Fibroblast of villous mesenchyme (primary cell): ENCODE measurements at places on chromosomes 1 and 21. TPM values are rescaled to one million over a fixed set of nuclear protein-coding genes. Genes with fewer than 3 reads are reported as not detected.

ANKRD45 gene
- total RNA-seq, result 0.43 TPM in 1 of 2 replicates, not detected in the other

MPL gene
- not detected in 2 replicates for total RNA-seq

BGLAP gene
- not detected in 2 replicates for total RNA-seq

OR2T35 gene
- total RNA-seq, result not detected in 2 replicates

OVAAL gene
- not detected in 2 replicates for total RNA-seq

ALPL gene
- total RNA-seq, result 1.3 and 1.7 TPM in 2 replicates

ZMYND12 gene
- 0.32 and 0.86 TPM in 2 replicates for total RNA-seq

TMPRSS3 gene
- total RNA-seq, result not detected in 2 replicates

AMPD1 gene
- total RNA-seq, result not detected in 2 replicates

RIPK4 gene
- not detected in 2 replicates for total RNA-seq

SH2D5 gene
- 3.9 and 4.3 TPM in 2 replicates for total RNA-seq

RGS4 gene
- 63.9 and 78.0 TPM in 2 replicates for total RNA-seq

TEKT2 gene
- total RNA-seq, result under 0.01 TPM in 1 of 2 replicates, not detected in the other

CYYR1 gene
- total RNA-seq, result not detected in 2 replicates

CTH gene
- total RNA-seq, result 4.2 and 4.7 TPM in 2 replicates

CGN gene
- total RNA-seq, result under 0.01 TPM in 1 of 2 replicates, not detected in the other

KCNJ6 gene
- total RNA-seq, result under 0.01 TPM in 1 of 2 replicates, not detected in the other

OLFML3 gene
- total RNA-seq, result 107 and 134 TPM in 2 replicates

SORT1 gene
- total RNA-seq, result 38.4 and 41.9 TPM in 2 replicates

BCL10 gene
- total RNA-seq, result 23.2 and 36.7 TPM in 2 replicates

MMEL1 gene
- under 0.01 and 0.64 TPM in 2 replicates for total RNA-seq

OR2T33 gene
- total RNA-seq, result not detected in 2 replicates

FCRL2 gene
- not detected in 2 replicates for total RNA-seq

GBP6 gene
- under 0.01 TPM in 1 of 2 replicates, not detected in the other for total RNA-seq

TCHHL1 gene
- not detected in 2 replicates for total RNA-seq

GPR52 gene
- 1.9 and 2.6 TPM in 2 replicates for total RNA-seq

ASAP3 gene
- 33.5 and 35.0 TPM in 2 replicates for total RNA-seq

GRHL3 gene
- total RNA-seq, result not detected in 2 replicates

OR14C36 gene
- not detected in 2 replicates for total RNA-seq

SELP gene
- not detected in 2 replicates for total RNA-seq

HAO2 gene
- not detected in 2 replicates for total RNA-seq

PADI2 gene
- total RNA-seq, result under 0.01 and 0.43 TPM in 2 replicates

LRRN2 gene
- total RNA-seq, result under 0.01 TPM in 1 of 2 replicates, not detected in the other

PRAMEF15 gene
- not detected in 2 replicates for total RNA-seq

NTRK1 gene
- total RNA-seq, result not detected in 2 replicates

KLHDC8A gene
- not detected in 2 replicates for total RNA-seq

HHIPL2 gene
- not detected in 2 replicates for total RNA-seq

NPR1 gene
- 1.6 and 3.9 TPM in 2 replicates for total RNA-seq

FCER1A gene
- total RNA-seq, result not detected in 2 replicates

ZNF691 gene
- 6.4 and 11.2 TPM in 2 replicates for total RNA-seq

TLCD4 gene
- total RNA-seq, result 0.32 and 0.86 TPM in 2 replicates

KLF17 gene
- under 0.01 TPM in 2 replicates for total RNA-seq

CD2 gene
- not detected in 2 replicates for total RNA-seq

TPTE gene
- total RNA-seq, result 0.32 and 0.43 TPM in 2 replicates

PAQR7 gene
- 8.1 and 16.0 TPM in 2 replicates for total RNA-seq

CHI3L2 gene
- not detected in 2 replicates for total RNA-seq

RGS8 gene
- not detected in 2 replicates for total RNA-seq

SPTA1 gene
- not detected in 2 replicates for total RNA-seq

DPT gene
- total RNA-seq, result 0.32 and 1.7 TPM in 2 replicates

CZIB gene
- total RNA-seq, result 39.7 and 41.6 TPM in 2 replicates

TSPEAR gene
- under 0.01 TPM in 1 of 2 replicates, not detected in the other for total RNA-seq
